Liver (tissue), 10 donors: ENCODE measurements at places on chromosomes 1 and 21. TPM values are rescaled to one million over a fixed set of nuclear protein-coding genes. Genes with fewer than 3 reads are reported as not detected.

GRCh38 chr1:19799230-19800075 lies at the start of gene TMCO4:
TMCO4 (minus strand) TSS chr1:19799916; CDS start chr1:19780758, 19,158 bp downstream.
- H3K27ac ChIP-seq: peak within 1 kb of the TSS; percentile 92
- H3K27me3 ChIP-seq: no peaks in the 10 kb centered on the region

GRCh38 chr1:109776911-109777310 lies 13.2 kb upstream of the EPS8L3 start:
- peak; percentile 80 for DNase-seq
- H3K27me3 ChIP-seq: no peaks in the 10 kb centered on the region
- no peaks in the 10 kb centered on the region for H3K36me3 ChIP-seq
- no peak overlapping the region for H3K27ac ChIP-seq
- H3K4me3 ChIP-seq: no peak overlapping the region

- no peak for DNase-seq
- no peaks in the 10 kb centered on the region for H3K27me3 ChIP-seq
- no peaks in the 10 kb centered on the region for H3K36me3 ChIP-seq
- H3K27ac ChIP-seq: no peak overlapping the region
Observed at GRCh38 chr21:43909741-43910400, 44.8 kb downstream of the AGPAT3 start.

Gene PRPF38A
- total RNA-seq: 8.1 TPM
